ENCODE measurements at places on chromosomes 2 and 18.

- DNase-seq: no peak
These were observed 786.9 kb downstream of the EPHA4 start for GRCh38 chr2:220785178-220785577.

DNA sequence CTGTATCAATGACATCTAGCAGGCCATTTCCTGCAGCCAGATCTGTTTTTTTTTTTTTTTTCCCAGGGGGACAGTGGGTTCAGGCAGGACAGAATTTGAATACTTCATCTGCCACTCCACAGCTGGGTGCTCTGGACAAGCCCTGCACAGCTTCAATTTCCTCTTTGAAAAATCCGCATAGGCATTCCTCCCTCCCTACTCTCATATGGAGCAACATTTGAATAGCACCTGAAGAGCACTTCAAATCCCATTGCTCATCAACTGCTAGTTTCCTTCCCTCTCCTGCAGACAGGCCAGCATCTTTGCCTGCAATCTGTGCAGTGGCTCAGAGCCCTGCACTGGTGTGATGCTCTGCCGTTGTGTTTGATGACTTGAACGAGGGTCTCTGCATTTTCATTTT lies 326.3 kb downstream of the TSN start:
- DNase-seq: no peak

- DNase-seq: no peak
These were observed 1.6 kb downstream of the ABCA12 start for GRCh38 chr2:215136669-215137328.

DNA sequence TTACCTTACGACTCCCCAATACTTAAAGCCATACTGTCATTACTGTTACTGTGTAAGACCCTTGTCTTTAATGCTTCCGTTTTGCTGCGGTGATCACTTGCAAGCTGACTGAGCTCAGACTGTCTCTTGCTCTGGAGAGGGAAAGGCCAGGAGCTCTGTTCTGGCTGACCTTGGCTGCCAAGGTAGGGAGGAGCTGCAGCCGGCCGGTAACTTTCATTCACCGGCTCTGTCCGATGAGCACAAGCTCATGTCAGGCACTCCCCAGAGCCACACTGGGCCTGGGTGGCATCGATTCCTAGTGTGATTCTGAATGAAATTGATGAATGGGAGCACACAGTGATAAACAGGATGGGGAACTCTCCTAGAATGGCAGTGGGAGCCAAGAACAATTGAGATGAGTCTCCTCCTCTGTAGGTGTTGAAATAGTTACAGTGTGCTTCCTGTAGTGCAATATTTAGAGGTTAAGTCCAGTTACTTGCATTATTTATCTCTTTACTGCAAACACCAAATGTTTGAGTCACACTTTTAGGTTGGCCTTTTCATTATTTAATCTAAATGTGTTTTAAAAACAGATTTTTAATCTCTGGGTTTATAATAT lies 100.9 kb downstream of the ATP9B start:
- no peak for DNase-seq

- no peak for DNase-seq
These were observed 12.5 kb downstream of the MARCO start for GRCh38 chr2:118954297-118955060.

DNA sequence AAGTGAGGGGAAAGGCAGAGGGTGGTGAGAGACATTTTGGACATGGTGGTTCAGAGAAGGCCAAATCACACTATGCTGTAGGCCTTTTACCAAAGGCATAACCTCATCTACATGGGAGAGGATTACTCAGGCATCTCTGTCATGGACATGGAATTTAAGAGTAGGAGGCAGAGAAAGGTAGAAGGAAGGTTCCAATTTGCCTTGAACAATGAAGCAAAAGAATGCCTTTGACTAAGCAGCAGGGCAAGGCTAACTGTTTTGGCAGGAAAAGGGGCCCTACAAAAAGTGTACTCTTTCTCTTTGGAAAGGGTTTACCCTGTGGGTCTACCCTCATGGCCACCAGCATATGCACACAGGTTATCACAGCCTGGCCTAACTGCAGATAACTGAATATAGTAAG lies 45.6 kb upstream of the RNU4ATAC start:
- DNase-seq: no peak

- DNase-seq: no peak
These were observed 226.1 kb upstream of the APCDD1 start for GRCh38 chr18:10228326-10228725.

- DNase-seq: no peak
These were observed 10.7 kb downstream of the RMP24 start for GRCh38 chr18:35983147-35983546.

GRCh38 chr2:86616502-86616901 lies 7.2 kb downstream of the RNF103 start:
- DNase-seq: no peak

DNA sequence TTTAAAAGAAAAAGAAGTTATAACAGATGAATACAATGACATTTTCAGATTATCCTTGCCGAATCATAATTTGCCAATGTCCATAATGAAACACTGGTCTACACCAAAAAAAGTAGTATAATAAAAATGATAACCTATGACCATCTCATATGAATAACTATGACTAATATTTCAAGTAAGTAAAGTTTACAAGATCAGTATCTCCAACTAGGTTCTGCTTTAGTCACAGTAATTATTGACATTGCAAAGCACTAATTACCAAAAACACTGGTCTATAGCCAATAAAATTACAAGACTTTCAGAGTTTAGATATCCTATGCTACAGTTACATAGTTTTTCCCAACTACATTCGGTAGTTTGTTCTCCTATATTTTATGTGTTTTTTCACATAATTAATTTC lies 136.7 kb downstream of the MEMO1 start:
- DNase-seq: no peak

- DNase-seq: no peak
These were observed 207.2 kb downstream of the SLC8A1 start for GRCh38 chr2:40244675-40245074.

- DNase-seq: no peak
These were observed 245.0 kb upstream of the RAB6C start for GRCh38 chr2:129734343-129735034.

DNA sequence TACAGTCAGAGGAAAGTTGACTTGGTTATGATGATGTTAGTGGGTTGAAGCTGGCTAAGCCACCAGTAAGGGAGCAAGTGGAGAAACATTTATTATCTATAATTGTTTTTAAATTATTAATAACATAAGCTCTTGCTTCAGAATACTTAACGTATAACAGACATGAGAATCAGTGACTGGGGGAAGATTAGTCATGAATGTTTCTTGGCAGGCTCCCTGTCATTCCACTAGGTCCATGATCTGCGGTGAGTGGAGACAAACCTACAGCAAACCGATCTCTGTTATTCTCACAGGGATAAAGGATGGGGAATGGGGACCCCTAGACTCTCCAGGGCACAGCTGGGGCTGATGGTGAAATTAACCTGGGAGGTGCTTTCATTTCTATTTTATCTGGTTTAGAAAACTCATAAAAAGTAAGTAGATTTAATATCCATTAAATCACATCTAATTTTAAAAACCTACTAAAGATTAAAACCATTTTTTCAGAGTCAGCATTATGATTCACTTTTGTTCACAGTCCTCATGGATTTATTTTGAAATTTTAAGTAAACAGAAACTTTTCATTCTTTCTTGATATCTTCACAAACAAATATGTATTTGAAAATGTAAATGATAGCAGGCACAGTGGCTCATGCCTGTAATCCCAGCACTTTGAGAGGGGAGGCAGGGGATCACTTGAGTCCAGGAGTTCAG lies 420.3 kb downstream of the PTPRM start:
- no peak for DNase-seq

DNA sequence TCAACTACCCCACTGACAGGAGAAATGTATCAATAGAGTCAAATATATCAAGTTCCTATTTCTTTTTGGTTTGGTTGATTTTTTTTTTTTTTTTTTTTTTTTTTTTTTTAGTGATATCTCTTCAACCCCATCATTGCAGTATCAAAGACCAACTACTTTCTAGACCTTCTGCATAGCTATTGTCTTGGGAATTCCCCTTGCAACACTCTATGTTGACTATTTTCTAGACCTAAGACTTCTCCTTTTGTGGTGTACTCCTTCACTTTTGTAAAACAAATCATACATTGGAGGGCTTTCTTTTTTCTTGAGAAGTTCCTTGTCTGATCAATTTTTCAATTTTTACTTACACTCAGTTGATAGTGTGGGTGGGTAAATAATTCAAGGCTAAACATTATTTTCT lies 46.5 kb upstream of the NR4A2 start:
- DNase-seq: no peak

- no peak for DNase-seq
These were observed 6.2 kb downstream of the ZBTB7C start for GRCh38 chr18:48402953-48403352.

DNA sequence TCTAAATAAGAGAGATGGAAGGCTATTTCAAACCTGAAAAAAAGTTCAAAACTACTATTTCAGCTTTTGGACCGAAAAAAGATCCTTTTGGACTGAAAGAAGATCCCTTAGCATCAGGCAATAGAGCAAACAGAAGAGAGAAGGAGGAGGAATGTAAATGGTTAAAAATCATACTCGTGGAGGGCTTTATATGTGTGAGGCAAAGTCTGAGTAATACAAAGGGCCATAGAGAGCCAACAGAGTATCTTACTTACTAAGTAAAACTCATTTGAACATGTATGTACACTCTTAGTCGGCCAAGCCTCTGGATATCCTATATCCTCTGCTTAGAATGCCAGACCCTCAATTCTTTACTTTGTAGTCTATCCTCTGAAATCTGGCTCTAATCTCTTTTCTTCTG lies 55.7 kb downstream of the ITSN2 start:
- DNase-seq: no peak

- DNase-seq: no peak
These were observed 1347.2 kb upstream of the DDX18 start for GRCh38 chr2:116467243-116467642.

- no peak for DNase-seq
These were observed 234.8 kb downstream of the CYRIA start for GRCh38 chr2:16430846-16431245.

DNA sequence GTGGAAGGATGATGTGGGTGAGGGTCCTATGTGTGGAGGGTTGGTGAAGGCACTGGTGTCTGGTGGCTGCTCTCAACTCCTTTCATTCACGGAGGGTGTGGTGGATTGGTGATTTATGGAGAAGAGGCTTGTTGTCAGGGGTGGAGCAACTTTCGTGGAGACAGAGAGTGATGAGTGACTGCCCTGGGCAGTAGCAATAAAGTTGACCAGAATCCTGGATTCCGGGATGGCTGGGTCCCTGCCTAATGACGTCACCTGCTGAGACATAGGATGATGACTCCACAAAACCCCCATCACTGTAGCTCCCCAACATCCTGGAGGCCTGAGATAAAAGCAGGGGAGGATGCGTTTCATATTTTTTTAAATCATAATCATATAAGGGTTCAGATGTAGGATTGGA lies 193.0 kb downstream of the ACKR3 start:
- no peak for DNase-seq

DNA sequence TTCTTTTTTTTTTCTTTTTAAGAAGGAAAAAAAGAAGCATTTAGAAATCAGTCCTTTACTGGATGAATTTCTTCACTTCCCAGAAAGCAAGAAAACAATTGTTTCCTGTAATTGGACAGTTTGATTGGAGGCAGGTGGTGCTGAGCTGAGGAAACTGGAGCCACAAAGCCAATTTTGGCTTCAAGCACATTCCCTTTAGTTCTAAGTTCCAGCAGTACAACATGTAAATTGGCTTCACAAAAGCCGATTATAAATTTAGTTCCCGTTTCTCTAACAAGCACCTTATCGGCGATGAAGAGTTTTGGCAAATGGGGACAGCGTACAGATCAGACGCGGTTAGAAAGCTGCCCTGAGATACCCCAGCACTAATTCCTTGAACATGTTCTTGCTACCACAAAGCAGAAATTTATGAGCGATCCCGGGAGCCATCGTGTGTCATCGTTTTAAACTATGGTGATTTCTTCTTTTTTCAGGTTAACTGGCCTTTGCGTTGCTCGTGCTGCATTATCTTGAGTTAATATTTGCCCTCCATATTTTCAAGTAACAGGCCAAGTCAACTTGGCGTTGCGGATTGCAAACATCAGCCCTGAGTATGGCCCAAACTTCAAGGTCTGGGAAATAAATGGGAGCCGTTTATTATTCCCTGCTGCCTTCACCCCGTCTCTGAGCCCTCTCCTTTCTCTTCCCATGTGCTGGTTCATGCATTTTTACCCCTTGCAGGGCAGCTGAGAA lies 190.4 kb upstream of the ID2 start:
- DNase-seq: no peak

DNA sequence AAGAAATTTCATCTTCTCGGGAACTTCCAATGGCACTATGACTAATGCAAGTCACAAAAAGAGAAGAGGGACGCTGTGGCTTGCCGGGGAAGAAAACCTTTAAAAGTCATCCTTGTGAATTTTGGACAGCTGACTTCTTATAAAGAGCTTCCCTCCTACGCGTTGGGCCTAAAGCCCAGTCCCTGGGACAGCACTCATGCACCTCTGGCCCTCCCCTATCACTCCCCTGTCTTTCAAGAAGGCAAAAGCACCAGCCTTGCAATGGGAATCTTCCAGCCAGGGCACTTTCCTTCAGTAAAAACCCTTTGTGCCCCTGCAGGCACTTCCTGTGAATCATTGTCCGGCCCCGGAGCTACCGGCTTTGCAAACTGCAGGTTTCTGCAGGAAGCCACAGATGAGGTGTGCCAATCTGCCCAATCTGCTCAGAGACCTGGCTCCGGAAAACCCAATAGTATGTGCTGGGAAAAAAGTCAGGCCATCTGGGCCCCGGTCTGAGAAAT lies 7.1 kb downstream of the MREG start:
- peak; percentile 24 for DNase-seq

DNA sequence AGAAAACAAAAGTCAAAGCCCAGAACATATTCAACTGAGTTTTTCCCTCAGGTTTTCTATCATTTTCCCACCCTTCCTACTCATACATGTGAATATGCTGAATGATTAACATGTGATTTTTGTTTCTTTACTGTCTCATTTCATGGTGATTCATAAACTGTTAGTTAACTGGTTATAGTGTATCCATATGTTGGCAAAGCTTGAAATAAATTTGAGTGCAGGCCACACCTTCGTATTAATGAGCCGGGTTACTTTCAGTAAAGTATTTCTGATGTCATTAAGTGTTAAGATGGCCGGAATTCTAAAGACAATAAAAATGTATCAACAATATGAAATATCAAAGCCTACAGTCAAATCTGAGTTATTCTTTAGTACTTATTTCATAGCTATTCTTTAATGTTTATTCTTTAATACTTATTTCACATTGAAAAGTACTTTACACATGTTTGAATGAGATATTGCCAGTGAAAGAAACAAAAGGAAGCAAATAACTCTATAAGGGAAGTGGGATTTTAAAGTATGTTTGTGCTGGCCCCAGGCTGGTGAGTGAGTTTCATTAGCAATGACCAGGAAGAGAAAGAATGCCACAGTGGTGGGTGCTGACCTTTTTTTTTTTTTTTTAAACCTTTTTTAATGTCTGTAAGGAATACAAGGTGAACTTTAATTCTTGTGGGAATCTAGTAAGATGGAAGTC lies 178.6 kb downstream of the NEDD4L start:
- DNase-seq: no peak

GRCh38 chr18:32422978-32423740 lies 47.5 kb downstream of the GAREM1 start:
- no peak for DNase-seq

DNA sequence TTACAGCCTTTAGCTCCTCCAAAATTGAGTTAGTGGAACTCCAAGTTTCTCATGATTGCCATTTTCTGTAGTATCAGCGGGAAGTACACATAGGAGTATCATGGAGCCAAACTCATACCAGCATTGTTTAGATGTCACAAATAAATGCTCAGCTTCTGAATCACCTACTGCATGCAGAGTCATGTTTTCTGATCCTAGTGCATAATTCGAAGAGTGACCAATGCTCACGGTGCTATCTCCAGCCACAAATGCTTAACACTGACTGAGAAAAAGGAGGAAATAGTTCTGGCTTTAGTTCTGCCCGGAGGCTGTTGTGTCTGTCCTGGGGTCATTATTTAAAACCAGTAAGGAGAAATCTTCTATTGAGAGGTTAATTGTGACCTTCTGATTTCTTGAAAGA lies 45.4 kb upstream of the LRATD1 start:
- DNase-seq: no peak

Measured in activated effector memory CD4-positive, alpha-beta T cell treated with Interleukin-2 at 50 U/mL for 16 hours (primary cell).